Bone marrow (tissue), 2 donors: ENCODE measurements at places on chromosomes 2 and 18.

- DNase-seq: peak; percentile 84
Observed at GRCh38 chr2:62038975-62039771, 133.7 kb downstream of the COMMD1 start.

- peak; percentile 20 for DNase-seq
Observed at GRCh38 chr2:74334931-74335333, 8.3 kb downstream of the SLC4A5 start.

DNA sequence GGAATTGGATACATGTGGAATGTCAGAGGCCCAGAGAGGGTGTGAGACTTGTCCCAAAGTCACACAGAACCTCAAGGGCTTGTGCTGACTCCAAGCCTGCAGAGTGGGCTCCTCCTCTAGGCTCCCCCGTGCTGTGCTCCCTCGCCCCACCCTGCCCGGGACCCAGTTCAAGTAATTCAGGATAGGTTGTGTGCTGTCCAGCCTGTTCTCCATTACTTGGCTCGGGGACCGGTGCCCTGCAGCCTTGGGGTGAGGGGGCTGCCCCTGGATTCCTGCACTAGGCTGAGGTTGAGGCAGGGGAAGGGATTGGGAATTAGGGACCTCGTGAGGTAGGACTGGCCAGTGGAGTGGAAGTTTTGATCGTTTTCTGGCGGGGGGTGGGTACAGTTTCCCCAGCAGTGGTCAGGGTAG lies 2.8 kb downstream of the CTDSP1 start:
- DNase-seq: no peak

GRCh38 chr2:109736177-109736827 lies 57.8 kb upstream of the RGPD5 start:
- DNase-seq: no peak

- DNase-seq: no peak
Observed at GRCh38 chr2:151306621-151307020, 17.2 kb upstream of the NMI start.

DNA sequence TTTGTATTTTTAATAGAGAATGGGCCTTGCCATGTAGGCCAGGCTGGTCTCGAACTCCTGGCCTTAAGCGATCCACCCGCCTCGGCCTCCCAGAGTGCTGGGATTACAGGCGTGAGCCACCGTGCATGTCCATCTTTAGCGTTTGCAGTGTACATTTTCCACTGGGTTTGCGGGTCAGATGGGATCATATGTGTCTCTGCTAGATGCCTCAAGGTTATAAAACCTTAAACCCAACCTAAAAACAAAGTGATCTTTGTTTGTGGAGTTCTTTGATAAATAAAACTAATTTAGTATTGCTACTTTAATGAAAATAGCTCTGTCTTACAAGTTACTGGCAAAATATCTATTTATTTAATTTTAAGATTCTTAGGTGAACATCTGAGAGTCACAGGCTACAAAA lies 13.1 kb upstream of the ALPG start:
- no peak for DNase-seq

GRCh38 chr2:96903318-96903717 lies 33.4 kb upstream of the SEMA4C start:
- DNase-seq: no peak

DNA sequence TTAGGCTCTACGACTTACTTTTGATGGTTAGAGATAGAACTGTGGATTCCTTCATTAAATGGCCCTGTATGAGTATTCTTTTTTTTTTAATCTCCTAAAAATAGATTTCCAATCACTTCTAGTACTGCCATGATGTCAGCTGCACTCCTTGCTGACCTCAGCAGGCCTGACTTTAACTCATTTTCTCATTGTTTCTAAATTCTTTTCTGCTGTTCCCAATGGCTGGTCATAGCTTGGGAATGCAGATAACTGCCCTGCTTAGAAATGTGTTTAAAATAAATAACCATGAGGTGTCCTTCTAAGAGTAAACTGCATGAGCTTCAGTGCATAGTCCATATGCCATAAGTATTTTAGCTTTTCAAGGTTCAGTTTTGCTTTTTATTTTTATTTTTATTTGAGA lies 15.7 kb downstream of the CCDC85A start:
- no peak for DNase-seq

- DNase-seq: no peak
Observed at GRCh38 chr2:10518470-10519393, 70.6 kb upstream of the ODC1 start.

DNA sequence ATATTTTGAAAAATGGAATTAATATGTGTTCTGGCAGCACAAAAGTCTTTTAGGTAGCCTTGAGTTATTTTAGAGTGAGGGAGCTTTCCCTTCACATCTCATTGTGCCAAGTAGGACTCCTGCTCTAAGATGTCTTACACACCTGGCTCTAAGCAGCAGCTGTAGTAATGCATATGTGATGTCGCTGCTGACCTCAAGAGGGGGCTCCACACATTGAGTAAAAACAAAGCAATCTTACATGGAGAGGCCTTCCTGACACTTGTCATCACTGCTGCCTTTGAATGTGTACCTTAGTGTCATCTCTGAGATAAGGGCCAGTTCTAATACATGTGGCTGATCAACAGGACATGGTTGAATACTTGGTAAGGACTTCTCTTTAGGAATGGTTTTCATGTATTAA lies 75.8 kb downstream of the ACTR3 start:
- DNase-seq: no peak

GRCh38 chr18:45722899-45723298 lies 1.1 kb upstream of the SLC14A1 start:
- peak; percentile 38 for DNase-seq

DNA sequence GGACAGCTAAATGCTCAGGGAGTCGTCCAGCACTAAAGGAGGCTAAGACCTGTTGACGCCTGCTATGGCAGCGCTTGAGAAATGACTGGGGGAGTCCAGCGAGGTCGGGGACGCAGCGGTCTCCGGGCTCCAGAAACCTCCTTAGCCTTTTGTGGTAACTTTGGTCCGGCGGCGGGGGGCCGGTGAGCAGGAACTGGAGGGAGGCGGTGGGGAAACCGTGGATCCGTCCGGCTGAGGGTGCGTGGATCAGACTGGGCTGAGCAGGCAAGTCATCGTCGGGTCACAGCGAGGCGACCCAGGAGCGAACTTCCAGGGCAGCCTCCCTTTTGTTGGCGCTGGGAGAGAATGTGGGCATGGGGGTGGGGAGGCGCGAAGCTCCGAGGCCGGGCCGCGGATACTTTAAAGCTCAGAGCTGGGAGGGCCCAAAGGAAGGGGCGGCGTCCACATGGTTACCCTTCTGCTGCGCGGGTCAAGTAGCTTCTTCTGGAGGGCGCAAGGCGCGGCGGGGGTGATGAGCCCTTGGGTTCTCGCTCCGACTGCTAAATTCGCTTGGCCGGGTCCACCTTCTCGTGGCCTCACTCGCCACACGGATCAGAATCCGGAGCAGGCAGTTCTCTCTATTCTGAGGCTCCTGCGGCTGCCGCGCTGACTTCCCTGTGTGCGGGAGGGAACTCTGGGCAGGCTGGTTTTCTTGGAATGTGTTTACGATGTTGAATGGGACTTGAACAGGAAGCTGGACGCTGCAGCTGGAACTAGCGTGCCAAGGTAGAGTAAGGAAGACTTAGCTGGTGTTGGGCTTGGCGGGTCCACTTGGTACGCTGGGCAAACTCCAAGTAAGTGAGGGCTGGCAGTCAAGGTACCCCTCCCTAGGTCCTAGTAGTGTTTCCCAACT lies 920 bp downstream of the GULP1 start:
- no peak for DNase-seq

DNA sequence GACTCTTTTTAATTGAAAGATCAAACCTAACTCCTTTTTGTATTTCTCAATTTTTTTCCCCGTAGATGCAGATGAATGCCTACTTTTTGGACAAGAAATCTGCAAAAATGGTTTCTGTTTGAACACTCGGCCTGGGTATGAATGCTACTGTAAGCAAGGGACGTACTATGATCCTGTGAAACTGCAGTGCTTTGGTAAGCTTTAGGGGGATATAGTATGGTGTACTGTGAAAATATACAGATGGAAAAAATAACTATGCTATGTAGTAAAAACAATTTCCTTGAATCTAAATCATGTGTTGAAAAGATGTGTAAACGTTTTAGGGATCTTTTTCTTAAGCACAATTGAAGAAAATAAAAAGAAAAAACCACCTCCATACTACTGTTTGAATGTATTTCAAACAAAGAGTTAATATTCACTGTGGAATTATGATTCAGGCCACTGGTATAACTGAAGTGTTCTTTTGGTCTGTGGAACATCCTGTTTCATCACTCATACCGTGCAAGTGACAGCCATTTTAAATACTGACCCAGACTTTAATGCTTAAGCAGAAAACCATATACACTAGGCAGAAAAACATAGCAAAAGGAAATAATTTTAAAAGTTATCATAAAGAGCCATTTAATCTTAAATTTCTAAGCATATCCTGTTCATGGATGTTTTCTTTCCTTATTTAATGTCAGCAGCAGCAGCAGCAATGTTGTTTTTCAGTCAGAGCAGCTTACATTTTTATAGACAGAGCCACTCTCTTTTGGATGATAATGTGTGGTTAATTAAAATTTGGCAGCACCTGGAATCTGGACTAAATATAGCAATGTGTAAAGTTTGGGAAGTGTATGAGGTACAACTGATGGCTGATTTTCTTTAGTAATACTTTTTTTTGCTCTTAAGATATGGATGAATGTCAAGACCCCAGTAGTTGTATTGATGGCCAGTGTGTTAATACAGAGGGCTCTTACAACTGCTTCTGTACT lies 112.8 kb upstream of the RASGRP3 start:
- DNase-seq: no peak

- DNase-seq: no peak
Observed at GRCh38 chr2:201204655-201205514, 21.9 kb downstream of the CASP10 start.

GRCh38 chr2:220152281-220152935 lies 525.0 kb downstream of the SLC4A3 start:
- no peak for DNase-seq

DNA sequence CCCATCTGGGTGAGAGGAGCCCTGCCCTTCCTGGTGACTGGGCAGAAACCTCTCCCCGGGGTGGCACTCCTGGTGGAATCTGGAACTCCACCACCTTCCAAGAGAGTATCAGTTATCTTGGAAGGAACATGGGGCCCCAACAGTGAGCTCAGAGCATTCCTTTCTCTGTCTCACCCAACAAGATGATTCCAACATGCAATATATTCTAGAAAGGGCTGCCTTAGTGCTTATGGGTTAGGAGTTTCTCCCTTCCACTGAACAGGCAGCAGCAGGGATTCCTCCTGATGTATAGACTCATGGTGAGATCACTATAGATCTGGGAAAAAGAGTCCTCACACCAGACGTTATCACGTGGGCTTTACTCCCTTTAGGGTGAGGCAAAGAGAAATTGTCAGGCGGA lies 147.1 kb downstream of the COL4A4 start:
- DNase-seq: no peak

DNA sequence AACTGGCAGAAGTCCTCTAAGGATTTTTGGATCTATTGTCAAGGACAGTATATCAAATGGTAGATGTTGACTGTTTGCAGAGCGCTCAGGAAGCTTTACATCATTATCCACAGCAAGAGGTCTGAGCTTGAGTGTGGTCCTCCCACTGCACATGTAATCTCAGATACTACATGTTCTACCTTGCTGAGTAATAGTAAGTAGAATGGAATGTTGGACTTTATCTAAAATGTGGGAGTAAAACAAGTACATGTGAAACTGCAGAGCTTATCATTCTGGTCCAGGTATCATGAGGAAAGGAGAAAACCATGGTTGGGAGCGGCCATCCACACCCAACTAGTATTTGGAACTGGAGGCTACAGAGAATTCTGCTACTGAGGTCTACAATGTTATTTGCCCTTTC lies 19.3 kb upstream of the CD28 start:
- DNase-seq: no peak

DNA sequence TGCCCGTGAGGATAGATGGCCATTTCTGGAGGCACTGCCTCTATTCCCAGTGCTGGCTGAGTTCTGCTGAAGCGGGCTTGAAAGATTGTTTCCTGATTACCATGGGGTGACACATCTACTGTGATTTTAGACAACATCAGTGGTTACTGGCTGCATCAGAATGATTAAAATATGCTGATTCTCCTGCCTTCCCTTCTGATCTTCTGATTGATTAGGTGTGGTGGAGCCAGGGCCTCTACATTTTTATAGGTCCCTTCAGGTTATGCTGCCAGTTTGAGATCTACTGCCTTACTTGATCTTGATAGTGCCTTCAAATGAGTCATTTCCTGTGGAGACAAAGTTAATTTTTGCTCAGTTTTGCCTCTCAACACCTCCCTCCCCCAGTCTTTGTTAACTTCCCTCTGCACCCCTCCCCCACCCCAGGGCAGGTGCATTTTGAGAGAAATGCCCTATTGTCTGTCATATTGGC lies 31.6 kb upstream of the SNORC start:
- DNase-seq: peak; percentile 65

- no peak for DNase-seq
Observed at GRCh38 chr2:65595630-65596029, 163.2 kb upstream of the SPRED2 start.

- no peak for DNase-seq
Observed at GRCh38 chr18:11674119-11674518, 14.9 kb upstream of the GNAL start.

- DNase-seq: no peak
Observed at GRCh38 chr2:20611077-20611843, 39.6 kb downstream of the HS1BP3 start.

GRCh38 chr18:56563568-56563967 lies 74.8 kb downstream of the TXNL1 start:
- no peak for DNase-seq

- no peak for DNase-seq
Observed at GRCh38 chr2:237603049-237603717, 12.6 kb upstream of the RAB17 start.

DNA sequence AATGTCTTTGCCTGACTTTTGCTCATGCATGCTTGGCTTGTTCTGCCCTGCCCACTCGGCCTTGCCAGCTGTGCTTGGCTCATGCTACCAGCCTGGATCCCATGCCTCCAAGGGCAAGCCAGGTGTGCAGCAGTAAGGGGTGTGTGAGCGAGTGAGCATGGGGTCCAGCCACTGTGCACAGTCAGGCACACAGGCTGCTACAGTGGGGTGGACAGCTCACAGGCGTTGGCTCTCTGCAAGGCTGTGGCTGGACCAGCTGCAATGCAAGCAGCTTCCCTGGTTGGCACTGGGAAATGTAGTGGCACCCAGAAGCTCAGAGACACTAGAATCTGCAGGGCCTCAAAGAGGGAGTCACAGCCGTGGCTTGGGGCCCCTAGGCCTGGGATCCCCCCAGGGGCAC lies 529.7 kb downstream of the DSC3 start:
- DNase-seq: no peak

GRCh38 chr2:8125741-8126711 lies 555.8 kb upstream of the ID2 start:
- no peak for DNase-seq

GRCh38 chr2:215052404-215052803 lies 86.0 kb downstream of the ABCA12 start:
- DNase-seq: no peak
